ENCODE measurements at places on chromosomes 2 and 18.
A peak's percentile ranks its signal among the peaks of the same experiment; 100 is the strongest.

DNA sequence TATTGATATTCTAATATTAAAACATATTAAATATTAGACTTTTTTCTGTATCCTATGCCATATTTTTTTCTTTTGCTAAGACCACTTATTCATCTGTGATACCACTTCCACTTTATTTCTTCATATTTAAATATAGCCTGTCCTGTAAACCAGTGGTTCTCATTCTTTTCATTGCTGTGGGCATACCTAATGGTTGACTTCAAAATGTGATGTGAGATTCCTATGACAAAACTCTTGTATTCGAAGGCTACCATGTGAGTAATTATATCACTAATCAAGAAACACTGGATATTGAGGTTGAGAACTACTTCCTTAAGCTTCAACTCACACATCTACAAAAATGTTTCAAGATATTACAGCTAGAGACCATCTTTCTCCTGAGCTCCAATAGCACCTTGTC is 3.6 kb downstream of the SCRN3 start:
- DNase-seq: no peak

GRCh38 chr2:134623796-134624195 is 95.0 kb downstream of the TMEM163 start:
- DNase-seq: no peak

GRCh38 chr2:173872714-173873113 is 92.5 kb downstream of the SP3 start:
- DNase-seq: no peak

GRCh38 chr18:46920067-46920466 is 2.7 kb downstream of the KATNAL2 start:
- no peak for DNase-seq

- DNase-seq: no peak
Measured at GRCh38 chr18:79399275-79400081, 3.7 kb downstream of the NFATC1 start.

DNA sequence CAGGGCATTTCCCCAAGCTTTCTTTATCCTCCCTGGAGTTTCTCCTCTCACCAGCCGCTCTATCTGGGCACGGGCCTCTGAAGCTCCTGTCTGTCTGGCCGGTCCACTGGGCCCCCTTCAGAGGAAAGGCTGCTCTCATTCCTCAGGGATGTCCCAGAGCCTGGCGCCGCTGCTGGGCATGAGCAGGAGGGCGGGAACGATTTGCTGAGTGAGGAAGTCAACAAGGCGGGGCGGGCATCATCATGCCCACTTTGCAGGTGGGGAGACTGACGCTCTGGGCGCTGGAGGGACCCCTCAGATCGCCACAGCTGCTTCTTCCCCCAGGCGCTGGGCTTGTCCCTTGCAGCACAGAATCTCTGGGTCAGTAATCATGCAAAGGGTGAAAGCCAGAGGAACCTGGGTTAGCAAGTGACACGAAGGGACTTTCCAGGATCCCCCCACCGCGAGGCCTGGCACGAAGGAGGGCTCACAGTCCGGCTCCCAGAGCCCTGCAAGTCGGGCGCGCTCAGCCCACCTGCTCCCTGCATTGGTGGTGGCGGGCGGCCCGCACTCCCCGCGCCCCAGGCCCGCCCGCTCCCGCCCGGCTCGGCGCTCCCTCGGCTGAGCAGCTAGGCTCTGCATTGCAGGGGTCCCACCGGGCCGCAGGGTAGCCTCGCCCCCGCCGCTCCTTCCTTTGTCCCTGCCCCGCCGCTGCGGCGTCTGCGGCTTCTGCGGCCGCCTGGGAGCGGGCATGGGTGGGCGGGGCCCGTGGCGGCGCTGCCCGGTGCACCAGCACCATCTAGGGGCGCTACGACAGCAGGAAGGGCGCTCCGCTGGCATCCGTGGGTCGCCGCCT is 157.8 kb downstream of the CYRIA start:
- DNase-seq: peak; percentile 42

GRCh38 chr18:68054669-68055068 is 538.1 kb upstream of the DSEL start:
- DNase-seq: no peak

DNA sequence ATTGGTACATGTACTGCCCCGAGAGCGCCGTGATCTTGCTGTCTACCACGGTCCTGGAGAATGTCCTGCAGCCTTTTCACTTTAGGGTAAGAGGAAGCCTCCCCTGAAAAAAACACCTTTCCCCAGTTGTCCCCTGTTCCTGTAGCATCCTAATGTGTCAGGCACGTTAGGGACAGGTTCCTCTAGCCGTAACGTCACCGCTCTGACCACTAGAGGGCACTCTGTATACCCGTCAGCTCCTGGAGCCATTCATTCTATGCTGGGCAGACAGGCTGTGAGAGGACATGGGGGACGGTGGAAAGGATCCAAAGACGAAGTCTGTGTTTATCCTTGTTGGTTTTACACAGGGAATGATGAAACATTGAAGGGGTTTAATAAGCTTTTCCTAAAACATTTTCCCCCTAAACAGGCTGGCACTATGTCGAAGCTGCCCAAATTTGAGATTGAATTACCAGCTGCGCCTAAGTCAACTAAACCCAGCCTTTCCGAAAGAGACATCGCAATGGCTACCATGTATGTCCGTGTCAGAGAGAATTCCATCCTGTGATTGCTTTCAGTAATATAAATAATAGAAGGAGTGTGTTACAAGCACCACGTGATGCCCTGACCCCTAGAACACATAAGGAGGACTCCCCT is 12.7 kb downstream of the RMC1 start:
- DNase-seq: peak; percentile 76

DNA sequence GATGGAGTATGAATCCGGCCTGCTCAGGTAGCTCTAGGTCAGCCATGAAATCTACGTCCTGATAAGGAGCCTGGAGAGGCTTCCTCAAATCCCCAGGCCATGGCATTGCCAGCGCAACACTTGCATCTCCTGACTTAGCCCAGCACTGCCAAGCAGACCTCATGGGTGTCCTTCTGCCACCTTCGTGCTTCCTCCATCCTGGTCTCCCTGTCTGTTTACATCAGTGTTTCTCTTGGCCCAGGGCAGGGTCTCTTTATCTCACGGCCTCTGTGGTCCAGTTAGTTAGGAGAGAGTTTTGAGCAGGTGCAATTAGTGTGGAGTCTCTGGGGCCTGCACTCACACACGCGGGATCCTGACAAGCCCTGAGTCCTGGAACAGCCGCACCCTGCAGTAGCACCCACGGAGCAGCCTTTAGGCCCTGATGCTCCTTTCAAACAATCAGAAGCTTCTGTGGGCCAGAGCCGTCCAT is 193.1 kb upstream of the ARL4C start:
- no peak for DNase-seq

DNA sequence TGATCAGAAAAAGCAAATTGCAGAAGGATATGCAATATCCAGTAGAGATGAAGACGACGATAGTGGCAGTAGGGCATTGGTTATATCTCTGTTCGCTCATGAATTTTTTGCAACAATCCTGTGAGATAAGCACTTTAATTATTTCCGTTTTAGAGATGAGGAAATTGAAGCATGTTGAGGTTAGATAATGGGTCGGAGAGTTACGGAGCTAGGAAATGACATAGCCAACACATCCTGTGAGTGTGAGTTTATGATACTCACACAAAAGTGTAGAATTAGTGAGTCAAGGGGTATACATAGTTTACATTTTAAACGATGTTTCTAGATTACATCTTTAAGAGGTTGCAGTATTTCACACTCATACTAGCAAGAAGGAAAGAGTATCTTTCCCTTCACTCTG is 123.1 kb upstream of the ARL4C start:
- DNase-seq: no peak

GRCh38 chr18:48488388-48488850 is 50.4 kb upstream of the CTIF start:
- DNase-seq: no peak

DNA sequence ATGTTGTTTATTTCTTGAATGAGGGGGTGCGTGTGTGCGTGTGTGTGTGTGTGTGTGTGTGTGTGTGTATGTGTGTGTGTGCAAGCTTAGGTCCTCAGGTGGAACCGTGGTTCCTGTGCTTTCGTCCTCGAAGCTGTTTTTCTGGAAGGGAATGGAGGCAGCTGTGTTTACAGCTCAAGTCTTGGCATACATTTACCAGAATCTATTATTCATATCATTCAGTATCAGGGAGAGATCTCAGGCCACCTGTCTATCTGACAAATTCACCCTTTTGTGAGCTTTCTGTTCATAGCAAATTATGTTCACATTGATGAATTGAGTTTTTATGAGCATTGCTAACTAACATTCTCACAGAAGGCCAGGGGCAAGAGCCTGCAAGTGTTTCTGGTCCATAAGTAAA is 550.4 kb downstream of the ARHGAP15 start:
- DNase-seq: no peak

DNA sequence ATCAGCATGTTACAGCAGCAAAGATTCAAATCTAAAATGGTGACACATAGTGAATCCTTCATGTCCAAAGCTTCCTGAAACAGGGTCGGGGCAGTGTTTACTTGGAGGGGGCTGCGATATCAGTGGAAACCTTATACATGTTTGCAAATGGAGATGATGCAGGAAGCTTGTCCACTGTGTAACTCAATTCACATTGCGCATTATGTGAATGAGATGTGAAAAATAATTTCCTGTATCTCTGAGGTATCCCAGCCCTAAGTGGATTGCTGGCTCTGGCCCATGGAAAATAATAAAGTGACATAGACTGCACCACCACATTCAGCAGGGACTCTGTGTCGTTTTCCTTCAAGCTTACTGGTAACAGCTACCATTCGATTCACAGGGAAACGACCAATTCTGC is 505.5 kb downstream of the GALR1 start:
- no peak for DNase-seq

DNA sequence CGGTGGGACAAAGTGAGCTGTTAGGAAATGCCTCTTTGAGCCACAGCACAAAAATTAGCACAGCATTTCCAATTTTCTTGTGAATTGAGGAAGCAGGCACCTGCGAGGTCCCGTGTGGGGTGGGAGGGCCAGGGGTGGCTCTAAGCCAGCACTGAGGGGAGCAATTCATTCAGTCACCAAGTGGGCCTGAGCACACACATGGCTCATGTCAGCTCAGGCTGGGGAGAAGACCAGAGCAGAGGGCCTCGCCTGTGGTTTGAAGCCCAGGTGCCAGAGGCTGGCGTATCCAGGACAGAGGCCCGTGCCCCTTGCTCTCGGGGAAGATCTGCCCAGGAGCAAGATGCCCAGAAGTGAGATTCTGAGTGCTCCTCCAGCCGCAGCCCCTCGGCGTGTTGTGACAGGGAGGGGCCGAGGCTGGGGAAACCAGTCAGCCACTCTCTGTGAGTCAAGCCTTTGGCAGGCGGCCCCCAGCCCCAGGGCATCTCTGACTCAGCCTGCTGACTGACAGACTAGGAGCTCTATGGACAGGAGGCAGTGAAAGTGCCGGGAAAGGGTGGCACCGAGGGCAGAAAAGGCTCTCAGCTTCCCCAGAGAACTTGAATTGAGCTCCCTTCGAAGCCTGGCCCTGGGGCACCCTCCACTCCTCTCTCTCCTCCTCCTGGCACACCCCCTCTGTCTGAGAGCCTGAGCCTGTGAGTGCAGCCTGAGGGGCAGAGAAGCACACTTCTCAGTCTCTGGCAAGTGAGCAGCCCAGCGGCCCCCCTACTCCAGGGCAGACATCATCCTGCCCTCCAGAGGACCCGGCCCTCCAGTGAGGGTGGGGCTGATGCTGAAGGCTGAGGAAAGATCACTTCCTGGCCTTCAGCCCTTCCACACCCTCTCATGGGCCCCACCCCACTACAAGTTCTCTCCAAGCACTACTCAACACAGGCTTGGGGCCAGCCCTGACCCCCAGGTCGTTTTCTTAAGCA is 32.3 kb downstream of the CYP26B1 start:
- DNase-seq: no peak

GRCh38 chr18:50126471-50126870 is 68.5 kb downstream of the MYO5B start:
- DNase-seq: no peak

- no peak for DNase-seq
Measured at GRCh38 chr2:106296182-106296815, 102.2 kb upstream of the UXS1 start.

DNA sequence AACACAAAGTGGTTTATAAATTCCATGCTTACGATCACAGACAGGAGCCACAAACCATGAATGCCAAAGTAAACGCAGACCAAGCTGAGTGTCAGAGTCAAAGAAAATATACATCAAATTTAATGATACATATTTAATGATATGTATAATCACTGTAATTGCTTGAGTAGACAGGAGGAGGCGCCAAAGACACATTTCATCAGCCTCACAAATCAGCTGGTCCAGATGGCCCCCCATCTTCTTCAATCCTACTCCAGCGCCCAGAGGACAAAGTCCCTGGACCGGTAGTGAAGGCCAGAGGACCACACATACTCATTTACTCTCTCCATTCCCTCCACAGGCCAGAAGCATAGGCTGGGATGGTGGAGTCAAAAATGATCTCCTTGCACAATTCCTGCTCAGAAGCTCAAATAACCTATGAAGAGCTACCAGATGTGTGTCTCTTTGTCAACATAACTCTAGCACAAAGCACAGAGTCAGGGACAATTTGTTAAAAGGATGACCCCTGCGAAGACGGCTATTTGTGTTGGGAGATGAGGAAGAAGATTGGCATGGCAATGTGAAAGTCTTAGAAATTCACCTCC is 149.3 kb upstream of the PGAP1 start:
- DNase-seq: no peak

GRCh38 chr2:44707945-44708660 is 233.4 kb upstream of the SIX3 start:
- DNase-seq: no peak

GRCh38 chr2:63801455-63801854 is 40.2 kb upstream of the UGP2 start:
- no peak for DNase-seq

GRCh38 chr18:40670668-40671375 is 1284.2 kb upstream of the PIK3C3 start:
- no peak for DNase-seq

DNA sequence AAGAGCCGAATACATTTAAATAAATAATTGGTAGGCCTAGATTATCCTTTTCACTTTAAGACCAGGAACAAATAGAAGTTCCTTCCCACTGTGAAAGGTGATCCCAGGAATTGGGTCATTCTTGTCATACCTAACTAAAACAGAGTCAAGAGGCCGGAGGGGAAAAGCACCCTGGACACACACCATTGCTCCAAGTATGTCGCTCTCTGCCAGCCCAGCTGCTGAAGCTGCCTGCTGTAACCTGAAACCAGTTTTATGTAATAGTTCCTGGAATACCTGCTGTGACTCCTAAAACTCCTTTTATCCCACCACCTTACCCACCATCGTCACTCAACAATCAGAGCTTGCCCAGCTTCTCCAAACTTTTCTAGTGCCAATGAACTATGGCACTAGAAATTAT is 217.1 kb downstream of the PTPRM start:
- DNase-seq: no peak

DNA sequence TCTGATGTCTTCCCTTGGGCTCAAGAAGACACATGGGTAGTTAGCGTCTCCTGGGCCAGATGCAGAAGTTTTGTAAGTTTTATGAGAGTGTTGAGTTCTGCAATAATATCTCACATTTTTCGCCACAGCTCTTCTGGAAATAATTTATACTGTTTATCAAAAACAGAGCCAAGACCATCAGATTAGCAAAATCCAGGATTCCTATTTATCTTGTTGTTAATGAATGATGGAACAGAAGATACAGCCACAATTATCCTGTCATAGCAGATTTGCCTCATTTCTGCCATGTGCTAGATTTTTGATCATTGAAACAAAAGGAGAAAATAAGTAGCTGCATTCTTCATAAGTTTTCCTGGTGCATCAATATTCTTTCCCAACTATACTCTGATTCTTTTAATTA is 1048.6 kb upstream of the KLHL29 start:
- no peak for DNase-seq
